NCI-H1436 treated with DMSO at 0.1 percent for 48 hours (cell line): ENCODE measurements at places on chromosomes 2 and 18.

DNA sequence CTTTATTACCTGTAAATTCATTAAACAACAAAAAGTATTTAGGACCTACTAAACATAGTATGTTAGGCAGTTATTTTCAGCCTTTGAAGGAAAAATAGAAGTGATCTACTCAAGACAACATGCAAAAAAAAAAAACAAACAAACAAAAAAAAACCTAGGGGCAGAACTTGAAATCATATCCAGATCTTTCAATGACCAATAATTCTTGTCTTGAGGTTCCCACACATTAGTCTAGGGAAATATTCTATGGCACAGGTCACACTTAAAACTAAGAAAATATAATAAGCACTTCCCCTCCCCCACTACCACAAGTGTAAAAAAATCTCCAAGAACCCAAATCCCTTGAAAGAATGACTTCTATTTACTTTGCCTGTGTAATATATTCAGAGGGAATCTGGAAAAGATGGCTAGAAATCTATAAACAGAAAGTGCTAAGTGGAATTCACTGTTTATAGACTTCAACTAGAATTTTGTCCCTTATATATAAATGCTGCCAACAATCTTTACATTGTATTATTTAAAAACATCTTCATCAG, 3.5 kb downstream of the PELI1 start:
- no peak for DNase-seq

DNA sequence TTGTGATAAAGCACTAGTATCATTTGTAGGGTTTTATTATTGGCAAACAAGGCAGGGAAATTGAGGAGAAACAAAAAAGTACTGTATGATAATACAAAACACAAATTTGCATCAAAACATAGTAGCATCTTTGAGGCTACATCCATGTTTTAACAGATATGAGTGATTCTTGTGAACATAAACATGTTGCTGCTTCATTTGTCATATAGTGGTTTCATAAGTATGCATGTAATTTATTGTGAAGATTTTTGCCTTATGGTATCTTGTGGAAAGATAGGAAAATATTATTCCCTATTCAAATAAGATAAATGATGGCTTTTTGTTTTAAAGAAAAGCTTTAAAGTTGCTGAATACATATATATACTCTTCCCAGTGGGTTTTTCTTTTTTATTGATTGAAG, 60.3 kb downstream of the VRK2 start:
- DNase-seq: no peak

DNA sequence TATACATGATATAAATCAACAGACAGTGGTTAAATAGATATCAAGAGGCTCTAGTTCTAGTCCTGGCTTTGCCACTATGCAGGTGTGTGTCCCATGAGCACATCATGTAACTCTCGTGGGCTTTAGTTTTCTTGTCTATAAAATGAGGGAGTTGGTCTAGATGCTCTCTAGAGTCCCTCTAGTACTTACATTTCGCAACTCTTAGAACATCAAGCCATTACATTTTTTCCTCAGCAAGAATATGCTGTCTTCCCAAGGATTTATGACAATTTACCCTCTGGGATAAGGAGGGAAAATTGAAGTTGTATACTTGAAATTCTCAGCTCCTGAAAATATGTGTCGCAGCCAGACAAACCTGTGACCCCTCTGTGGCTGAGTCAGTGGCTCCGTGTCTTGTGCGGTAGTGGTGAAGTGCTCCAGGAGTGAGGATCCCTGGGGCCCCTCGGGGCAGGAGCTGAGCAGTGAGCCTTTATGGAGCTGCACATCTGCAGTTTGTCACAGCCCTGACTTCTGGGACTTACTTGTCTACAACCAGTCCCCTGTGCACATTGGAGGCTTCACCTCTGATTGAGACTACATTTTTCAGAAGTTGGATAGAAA, 6.8 kb downstream of the PKP4 start:
- DNase-seq: no peak

- DNase-seq: no peak
Observed at GRCh38 chr2:236334122-236334876, 70.1 kb upstream of the ASB18 start.

GRCh38 chr2:18763338-18763737, 174.0 kb upstream of the NT5C1B start:
- no peak for DNase-seq

- DNase-seq: no peak
Observed at GRCh38 chr18:77111449-77111848, 21.1 kb downstream of the MBP start.

GRCh38 chr2:38092196-38092902, 16.4 kb upstream of the CYP1B1 start:
- no peak for DNase-seq

GRCh38 chr18:27412556-27412955, 227.4 kb upstream of the CHST9 start:
- no peak for DNase-seq

DNA sequence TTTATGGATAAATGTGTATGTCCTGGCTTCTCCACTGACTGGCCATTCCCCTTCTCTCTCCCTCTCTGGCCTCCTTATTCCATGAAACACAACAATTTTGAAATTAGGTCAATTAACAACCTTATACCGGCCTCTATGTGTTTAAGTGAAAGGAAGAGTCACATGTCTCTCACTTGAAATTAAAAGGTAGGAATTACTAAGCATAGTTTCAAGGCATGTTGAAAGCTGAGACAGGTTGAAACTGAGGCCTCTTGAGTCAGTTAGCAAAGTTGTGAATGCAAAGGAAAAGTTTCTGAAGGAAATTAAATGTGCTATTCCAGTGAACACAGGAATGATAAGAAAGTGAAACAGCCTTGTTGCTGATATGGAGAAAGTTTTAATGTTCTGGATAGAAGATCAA, 69.7 kb downstream of the ADAM23 start:
- DNase-seq: no peak

GRCh38 chr2:161052214-161052613, 108.0 kb upstream of the TANK start:
- DNase-seq: no peak

DNA sequence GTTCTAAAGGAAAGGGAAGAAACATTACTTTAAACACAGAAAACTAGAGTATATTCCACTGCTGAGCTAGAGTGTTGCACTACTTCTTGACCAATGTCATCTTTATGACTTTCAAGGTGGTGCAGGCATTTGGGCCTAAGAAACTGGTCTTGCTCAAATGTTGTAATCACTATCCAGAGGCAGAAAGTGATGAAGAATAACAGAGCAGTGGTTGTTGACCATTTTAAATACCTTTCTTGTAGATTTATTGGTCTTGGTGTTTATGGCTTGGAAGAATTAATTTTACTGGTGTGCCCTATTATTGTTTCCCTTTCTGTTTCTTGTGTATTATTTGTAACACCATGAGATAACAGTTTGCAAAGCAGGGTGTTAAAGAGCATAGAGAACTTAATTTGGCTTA, 56.9 kb upstream of the SCN7A start:
- DNase-seq: no peak

DNA sequence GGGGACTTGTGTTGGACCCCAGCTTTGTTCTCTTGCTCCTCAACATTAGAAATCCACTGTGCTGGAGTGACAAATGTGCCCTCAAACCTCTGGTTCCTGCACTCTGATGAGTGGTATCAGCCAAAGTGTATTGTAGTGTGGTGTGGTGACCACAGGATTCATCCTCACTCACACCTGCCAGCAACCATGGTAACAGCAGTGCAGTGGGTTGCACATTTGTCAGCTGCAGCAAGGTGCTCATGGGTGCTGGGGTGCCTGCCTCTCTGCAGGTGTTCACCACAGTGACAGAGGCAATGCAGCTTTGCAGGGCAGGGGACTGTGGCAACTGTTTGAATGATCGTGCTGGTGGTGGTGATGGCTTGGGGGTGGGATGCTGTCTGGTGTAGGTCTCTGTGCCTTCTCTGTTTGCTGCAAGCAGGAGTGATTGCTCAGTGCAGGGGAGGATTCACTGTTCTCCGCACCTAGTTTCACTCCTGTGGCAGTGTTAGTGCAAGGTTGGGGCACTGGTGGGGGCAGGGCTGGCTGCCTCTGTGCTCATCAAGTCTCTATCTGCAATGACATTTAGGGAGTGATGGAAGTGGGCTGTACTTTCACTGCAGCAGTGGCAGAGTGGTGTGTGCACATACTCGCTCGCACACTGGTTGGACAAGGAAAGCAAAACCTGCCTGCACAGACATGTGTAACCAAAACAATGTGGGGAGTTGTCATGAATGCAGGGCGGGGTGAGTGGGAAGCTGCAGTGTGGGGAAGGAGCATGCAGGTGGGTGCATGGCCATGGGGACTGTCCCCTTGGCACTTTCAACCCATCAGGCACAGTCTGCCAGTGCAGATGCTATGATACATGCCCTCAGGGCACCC, 301.1 kb downstream of the PIK3C3 start:
- DNase-seq: no peak

DNA sequence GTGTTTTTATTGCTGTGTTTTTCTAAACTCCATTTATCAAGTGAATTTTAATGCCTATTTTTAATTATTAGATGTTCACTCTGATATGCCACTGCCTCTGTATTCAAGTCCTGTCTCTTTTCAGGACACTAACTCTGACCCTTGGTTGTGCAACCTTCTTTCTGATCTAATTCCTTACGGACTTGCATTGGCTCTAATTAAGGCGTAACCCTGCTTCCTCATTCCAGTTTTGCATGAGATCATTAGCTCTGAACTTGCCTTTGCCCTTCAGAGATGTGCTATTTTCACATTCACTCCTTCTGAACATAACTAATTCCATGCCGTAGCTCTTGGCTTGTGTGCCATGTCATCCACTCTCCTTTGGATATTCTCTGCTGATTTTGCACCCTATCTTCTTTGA, 162.5 kb upstream of the TMEFF2 start:
- no peak for DNase-seq

DNA sequence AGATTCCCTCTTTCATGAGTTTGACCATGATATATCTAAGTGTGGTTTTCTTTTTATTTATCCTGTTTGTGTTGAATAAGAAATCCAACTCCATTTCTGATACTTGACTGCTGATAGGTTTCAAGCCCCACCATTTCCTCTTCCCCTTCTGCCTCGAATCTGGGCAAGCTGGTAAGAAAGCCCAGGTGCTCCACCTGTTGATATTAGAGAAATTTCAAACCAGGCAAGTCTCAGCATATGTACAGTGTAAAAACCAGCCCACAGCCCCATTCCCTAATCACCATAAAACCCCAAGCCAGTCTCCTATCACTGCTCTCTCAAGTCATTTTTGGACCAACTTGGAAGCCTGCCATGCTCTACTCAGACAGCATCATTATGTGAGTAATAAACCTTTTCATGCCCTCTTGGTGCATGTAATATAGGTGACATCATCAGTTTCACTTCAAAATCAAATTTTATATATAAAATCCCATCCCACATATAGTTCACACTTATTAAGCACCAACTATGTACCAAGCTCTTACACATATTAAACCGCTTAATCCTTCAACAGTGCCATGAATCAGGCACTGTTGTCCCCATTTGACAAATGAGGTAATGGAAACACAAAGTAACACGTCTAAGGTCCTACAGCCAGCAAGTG, 46.6 kb downstream of the SMAD2 start:
- peak; percentile 37 for DNase-seq

DNA sequence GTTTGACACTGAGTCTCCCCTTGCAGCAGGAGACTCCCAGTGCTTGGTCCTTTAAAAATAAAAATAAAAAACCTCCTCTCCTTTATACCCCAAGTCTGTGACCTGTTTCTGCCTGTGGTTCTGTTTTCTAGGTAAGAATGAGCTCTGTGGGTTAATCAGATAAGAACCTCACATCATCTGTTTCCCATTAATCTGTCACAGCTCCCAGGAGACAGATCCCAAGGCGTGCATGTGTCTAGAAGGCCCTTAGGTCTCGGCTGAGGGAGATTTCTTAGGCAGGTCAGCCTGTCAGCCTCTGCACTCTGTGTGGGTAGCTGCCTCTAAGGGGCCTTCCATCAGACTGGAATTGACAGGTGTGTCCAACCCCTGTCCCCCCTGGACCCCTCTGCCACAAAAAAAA, 80.7 kb downstream of the FHOD3 start:
- no peak for DNase-seq

DNA sequence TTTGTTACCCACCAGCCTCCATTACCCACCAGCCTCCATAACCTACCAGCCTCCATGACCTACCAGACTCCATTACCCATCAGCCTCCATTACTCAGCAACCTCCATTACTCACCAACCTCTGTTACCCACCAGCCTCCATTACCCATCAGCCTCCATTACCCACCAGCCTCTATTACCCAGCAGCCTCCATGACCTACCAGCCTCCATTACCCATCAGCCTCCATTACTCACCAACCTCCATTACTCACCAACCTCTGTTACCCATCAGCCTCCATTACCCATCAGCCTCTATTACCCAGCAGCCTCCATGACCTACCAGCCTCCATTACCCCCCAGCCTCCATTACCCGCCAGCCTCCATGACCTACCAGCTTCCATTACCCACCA, 133.3 kb upstream of the HS6ST1 start:
- DNase-seq: no peak

- no peak for DNase-seq
Observed at GRCh38 chr2:237567276-237568029, 1.1 kb downstream of the PRLH start.

DNA sequence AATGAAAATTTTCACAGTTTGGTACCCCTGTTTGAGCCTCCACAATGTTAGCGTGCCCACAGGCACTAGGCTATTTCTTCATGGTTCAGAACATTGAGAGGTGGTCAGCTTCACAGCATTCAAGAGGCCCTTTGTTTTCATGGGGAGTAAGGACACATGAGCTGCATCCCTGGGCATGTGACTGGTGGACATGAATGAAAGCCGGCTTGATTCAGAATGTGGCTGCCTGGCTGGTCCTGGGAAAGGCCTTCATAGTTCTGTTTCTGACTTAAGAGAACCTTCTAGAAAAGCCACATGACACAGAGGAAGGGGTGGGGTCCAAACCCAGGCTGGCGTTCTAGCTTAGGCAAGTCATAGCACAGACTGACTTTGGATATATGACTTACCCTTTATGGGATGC, 420.6 kb downstream of the CMPK2 start:
- no peak for DNase-seq

DNA sequence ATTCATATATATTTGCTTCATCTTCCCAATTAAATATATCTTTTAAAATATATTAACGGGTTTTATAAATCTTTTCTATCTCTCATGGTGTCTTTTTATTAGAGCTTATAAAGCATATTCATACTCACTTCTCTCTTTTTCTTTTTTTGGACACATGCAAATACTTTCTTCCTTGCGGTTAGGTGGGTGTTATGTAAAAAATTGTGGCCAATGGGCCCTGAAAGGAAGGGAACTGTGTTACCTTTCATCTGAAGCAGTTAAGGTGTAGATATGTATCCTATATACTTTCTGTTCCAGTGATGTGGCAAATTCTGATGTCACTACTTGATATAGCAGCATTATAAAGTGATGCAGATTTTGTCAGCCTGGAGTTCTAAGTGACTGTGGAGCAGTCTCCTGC, 714.5 kb downstream of the PLCL1 start:
- no peak for DNase-seq

GRCh38 chr2:101820519-101820918, 123.0 kb downstream of the MAP4K4 start:
- DNase-seq: no peak

GRCh38 chr18:13618760-13619438, 107.5 kb downstream of the FAM210A start:
- DNase-seq: no peak

DNA sequence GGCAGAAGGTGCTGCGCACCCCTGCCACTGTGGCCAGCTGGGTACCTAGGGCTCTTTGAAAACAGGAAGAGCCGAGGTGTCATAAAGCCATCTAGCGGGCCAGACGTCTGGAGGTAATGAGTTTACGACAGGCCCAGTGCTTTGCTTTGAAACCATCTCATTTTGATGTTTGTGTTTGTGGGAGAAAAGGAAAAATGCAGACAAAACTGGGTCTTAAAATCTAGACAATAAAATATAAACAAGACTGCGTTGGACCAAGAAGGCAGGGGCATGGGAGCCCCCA, 3.2 kb downstream of the HOXD9 start:
- no peak for DNase-seq
